ENCODE measurements at places on chromosomes 3 and 15.

- no peak overlapping the region for H3K4me3 ChIP-seq
- H3K27ac ChIP-seq: no peak overlapping the region
- DNase-seq: no peak
Observed at GRCh38 chr15:44516436-44516835, 20.5 kb upstream of the EIF3J start.

DNA sequence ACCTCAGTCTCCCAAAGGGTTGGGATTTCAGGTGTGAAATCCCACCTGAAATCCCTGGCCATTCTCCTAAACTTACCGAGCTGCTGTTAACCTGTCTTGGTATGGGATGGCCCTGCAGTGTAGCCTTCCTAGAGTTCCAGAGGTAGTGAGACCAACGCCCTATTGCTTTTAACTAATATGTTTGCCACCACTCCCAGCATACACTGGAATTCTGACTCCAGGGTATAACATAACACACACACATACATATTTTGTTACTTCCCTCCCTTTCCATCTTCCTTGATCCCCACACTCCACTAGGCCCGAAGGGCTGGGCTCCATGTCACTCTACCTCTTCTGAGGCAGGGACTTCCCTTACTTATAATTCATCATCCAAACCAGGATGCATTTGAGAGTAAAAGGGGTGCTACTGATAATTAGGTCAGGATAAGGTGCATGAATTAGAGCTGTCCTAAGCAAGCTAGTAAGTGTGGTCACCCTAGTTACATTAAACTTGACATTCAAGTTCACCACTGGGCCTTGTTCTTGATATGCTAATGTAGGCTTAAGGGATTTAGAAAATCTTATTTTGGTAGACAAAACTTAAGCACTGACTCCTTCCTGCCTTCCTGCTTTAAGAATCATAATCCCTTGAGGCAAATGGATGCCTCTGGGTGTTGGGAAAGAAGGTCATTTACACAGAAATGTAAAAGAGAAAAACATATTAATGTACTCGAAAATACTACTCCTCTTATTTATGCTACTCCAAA is 317.6 kb downstream of the MAGI1 start:
- no peaks in the 10 kb centered on the region for H3K4me1 ChIP-seq
- no peak overlapping the region for H3K27ac ChIP-seq
- DNase-seq: no peak
- H3K27me3 ChIP-seq: no peaks in the 10 kb centered on the region
- H3K36me3 ChIP-seq: no peaks in the 10 kb centered on the region

GRCh38 chr15:50996641-50997040 is 88.2 kb downstream of the AP4E1 start:
- H3K4me1 ChIP-seq: no peaks in the 10 kb centered on the region
- H3K4me3 ChIP-seq: no peak overlapping the region
- H3K36me3 ChIP-seq: no peaks in the 10 kb centered on the region
- no peaks in the 10 kb centered on the region for H3K27me3 ChIP-seq

DNA sequence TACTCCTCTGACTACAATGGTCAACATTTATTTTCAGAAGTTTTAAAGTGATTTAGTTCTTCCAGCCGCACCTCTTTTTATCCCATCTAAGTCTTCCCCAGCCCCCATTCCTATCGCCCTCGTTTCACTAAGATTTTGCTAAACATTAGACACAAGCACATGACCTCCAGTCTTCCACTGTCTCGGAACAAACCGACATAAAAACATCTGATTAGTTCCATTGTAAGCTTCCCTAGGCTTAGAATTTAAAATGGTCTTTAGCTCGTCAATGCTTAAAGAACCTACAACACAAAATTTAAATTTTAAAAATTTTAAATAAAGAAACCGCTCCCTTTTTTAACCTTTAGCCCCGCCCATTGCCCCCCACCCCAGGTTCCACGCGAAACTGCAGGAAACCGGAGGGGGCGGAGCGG is 284 bp upstream of the TSC22D2 start:
- no peaks in the 10 kb centered on the region for H3K27me3 ChIP-seq
- H3K27ac ChIP-seq: peak overlapping the region; percentile 91
- H3K4me1 ChIP-seq: peaks cover 21% of the 10 kb centered on the region

DNA sequence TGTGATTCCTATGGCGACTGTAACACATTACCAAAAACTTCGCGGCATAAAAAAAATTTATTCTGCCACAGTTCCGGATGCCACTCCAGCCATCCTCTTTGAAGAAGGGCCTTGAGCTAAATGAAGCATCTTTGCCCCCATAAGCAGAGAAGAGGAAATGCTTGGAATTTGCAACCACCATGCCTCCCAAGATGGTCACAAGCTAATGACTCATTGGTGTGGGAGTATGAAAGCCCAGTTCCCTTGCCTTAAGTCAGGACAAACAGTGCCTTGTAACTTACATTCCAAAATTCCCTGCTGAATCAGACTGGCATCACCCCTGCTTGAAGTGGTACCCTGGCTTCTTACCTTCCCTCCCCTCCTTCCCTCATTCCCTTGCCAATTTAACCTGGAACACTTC is 1077.4 kb downstream of the EPHA3 start:
- no peaks in the 10 kb centered on the region for H3K4me1 ChIP-seq
- H3K27ac ChIP-seq: no peak overlapping the region
- DNase-seq: no peak

GRCh38 chr3:157075693-157076420 is 84.1 kb downstream of the CCNL1 start:
- no peaks in the 10 kb centered on the region for H3K27me3 ChIP-seq
- H3K4me1 ChIP-seq: no peaks in the 10 kb centered on the region
- H3K27ac ChIP-seq: no peak overlapping the region
- no peak overlapping the region for H3K4me3 ChIP-seq
- no peaks in the 10 kb centered on the region for H3K36me3 ChIP-seq
- no peak for DNase-seq

GRCh38 chr3:12440927-12441714 is 43.2 kb upstream of the TSEN2 start:
- no peak for DNase-seq
- no peaks in the 10 kb centered on the region for H3K4me1 ChIP-seq
- no peak overlapping the region for H3K27ac ChIP-seq
- no peak overlapping the region for H3K4me3 ChIP-seq
- H3K36me3 ChIP-seq: no peaks in the 10 kb centered on the region

DNA sequence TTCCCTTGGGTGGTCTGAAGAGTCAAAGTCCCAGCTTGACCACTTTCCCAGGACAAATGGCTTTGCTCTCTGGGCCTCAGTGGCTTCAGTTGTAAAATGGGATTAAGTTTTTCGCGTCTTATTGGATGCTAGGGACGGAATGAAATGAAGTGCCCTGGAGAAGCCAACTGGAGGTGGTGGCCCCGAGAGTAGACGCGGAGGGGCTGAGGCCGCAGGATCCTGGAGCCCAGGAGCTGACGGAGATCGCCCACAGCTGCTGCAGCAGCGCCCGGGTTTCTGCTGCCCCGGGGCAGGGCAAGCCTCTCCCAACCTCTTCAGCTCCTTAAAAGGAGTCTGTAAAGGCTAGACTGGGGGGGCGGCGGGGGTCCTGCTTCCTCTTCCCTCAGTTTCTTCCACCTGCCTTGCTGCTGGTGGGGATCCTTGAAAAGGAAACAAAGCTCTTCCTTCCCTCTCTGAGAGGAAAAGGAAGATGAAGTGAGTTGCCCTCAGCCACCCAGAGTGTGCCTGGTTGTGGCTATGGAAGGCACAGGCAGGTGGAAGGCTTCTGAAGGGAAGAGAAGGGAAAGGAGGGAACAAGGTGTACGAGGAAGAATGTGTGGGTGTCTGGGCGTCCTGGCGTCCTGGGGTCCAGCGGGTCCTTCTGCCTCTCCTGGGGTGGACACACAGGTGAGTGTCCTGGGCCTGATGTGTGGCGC is 967 bp upstream of the BNC1 start:
- peaks cover 8% of the 10 kb centered on the region for H3K27me3 ChIP-seq
- H3K4me3 ChIP-seq: no peak overlapping the region
- H3K4me1 ChIP-seq: no peaks in the 10 kb centered on the region
- no peak overlapping the region for H3K27ac ChIP-seq
- DNase-seq: no peak
- H3K36me3 ChIP-seq: no peaks in the 10 kb centered on the region

GRCh38 chr15:61106044-61106834 is 122.9 kb downstream of the RORA start:
- no peak for DNase-seq
- H3K36me3 ChIP-seq: no peaks in the 10 kb centered on the region
- H3K27me3 ChIP-seq: no peaks in the 10 kb centered on the region
- no peak overlapping the region for H3K4me3 ChIP-seq

GRCh38 chr3:53162672-53163443 is 1.8 kb downstream of the PRKCD start:
- H3K27me3 ChIP-seq: no peaks in the 10 kb centered on the region
- H3K27ac ChIP-seq: peak overlapping the region; percentile 43
- no peaks in the 10 kb centered on the region for H3K36me3 ChIP-seq
- peak overlapping the region; percentile 74 for H3K4me3 ChIP-seq
- H3K4me1 ChIP-seq: peaks cover 25% of the 10 kb centered on the region

GRCh38 chr15:70907784-70908471 is 15.3 kb downstream of the LRRC49 start:
- no peak for DNase-seq
- no peak overlapping the region for H3K27ac ChIP-seq
- no peaks in the 10 kb centered on the region for H3K27me3 ChIP-seq

DNA sequence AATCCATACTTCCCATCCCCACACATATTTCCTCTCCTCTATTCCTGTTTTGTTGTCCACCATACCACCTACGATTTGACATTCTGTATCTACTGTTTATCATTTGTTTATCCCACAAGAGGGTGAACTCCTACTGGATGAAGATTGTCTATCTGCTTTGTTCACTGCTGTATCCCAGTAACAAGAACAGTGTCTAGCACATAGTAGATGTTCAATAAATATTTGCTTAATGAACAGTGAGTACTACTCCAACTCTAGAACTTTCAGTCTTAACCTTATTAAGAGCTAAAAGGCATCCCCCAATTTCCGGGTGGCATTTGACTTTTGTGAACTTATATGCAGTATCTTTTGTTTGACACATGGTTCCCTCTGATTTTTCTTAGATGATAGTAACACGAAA is 1.3 kb downstream of the PYGO1 start:
- peaks cover 29% of the 10 kb centered on the region for H3K27me3 ChIP-seq
- no peak overlapping the region for H3K27ac ChIP-seq

DNA sequence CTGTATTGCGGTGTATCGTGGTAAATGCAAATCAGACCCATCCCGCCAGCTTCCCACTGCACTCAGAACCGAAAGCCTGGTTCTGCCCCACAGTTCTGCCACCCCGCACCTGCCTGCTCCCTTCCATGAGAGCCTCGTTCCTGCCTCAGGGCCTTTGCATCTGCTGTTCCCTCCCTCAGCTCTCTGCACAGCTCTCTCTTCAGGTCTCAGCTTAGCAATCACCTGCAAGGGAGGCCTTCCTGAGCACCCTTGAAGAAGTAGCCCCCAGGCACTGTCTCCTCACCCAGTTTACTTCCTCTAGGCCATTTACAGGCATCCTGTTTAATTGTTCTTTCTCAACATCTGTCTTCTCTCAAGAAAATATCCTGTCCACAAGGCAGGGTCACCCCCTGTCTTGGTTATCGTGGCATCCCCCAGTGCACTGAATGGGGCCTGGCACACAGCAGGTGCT is 13.3 kb upstream of the IQSEC1 start:
- H3K4me1 ChIP-seq: no peaks in the 10 kb centered on the region
- no peaks in the 10 kb centered on the region for H3K36me3 ChIP-seq
- no peak overlapping the region for H3K27ac ChIP-seq

- H3K4me1 ChIP-seq: no peaks in the 10 kb centered on the region
- no peak overlapping the region for H3K27ac ChIP-seq
- H3K4me3 ChIP-seq: no peak overlapping the region
- no peaks in the 10 kb centered on the region for H3K36me3 ChIP-seq
Observed at GRCh38 chr15:46646490-46646889, 1011.7 kb downstream of the SQOR start.

- H3K36me3 ChIP-seq: no peaks in the 10 kb centered on the region
- DNase-seq: peak; percentile 84
- peaks cover 30% of the 10 kb centered on the region for H3K4me1 ChIP-seq
- peak overlapping the region; percentile 94 for H3K27ac ChIP-seq
- H3K27me3 ChIP-seq: peaks cover 5% of the 10 kb centered on the region
Observed at GRCh38 chr3:138186803-138187295, 252 bp upstream of the ARMC8 start.

DNA sequence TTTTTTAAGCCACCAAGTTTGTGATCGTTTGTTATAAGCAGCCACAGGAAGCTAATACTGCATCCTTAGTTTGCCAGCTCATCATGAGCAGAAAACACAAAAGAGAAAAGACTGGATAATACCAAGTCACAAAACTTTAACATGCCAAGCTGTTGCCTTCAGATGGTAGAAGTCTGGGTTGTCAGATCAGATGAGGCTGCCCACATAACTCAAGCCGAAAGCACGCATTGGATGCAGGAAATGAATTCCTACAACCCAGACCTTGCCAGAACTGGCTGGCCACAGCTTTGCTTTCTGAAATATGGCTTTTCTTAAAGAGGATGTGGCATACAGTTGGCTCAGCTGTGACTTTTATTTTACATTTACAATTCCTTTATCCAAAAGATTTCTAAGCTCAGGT is 118.3 kb upstream of the NEO1 start:
- no peak overlapping the region for H3K4me3 ChIP-seq
- H3K4me1 ChIP-seq: no peaks in the 10 kb centered on the region
- no peak for DNase-seq
- H3K27me3 ChIP-seq: no peaks in the 10 kb centered on the region

- H3K27ac ChIP-seq: no peak overlapping the region
- peaks cover 10% of the 10 kb centered on the region for H3K36me3 ChIP-seq
- H3K27me3 ChIP-seq: no peaks in the 10 kb centered on the region
- H3K4me1 ChIP-seq: no peaks in the 10 kb centered on the region
- DNase-seq: no peak
Observed at GRCh38 chr3:49967291-49967690, 27.3 kb downstream of the RBM6 start.

GRCh38 chr3:6601374-6601773 is 259.5 kb upstream of the GRM7 start:
- no peaks in the 10 kb centered on the region for H3K36me3 ChIP-seq
- no peak for DNase-seq
- no peak overlapping the region for H3K27ac ChIP-seq
- H3K27me3 ChIP-seq: no peaks in the 10 kb centered on the region

- H3K36me3 ChIP-seq: no peaks in the 10 kb centered on the region
- no peak overlapping the region for H3K4me3 ChIP-seq
- no peak for DNase-seq
- H3K27ac ChIP-seq: no peak overlapping the region
Observed at GRCh38 chr3:124041553-124041952, 49.6 kb upstream of the ROPN1 start.

DNA sequence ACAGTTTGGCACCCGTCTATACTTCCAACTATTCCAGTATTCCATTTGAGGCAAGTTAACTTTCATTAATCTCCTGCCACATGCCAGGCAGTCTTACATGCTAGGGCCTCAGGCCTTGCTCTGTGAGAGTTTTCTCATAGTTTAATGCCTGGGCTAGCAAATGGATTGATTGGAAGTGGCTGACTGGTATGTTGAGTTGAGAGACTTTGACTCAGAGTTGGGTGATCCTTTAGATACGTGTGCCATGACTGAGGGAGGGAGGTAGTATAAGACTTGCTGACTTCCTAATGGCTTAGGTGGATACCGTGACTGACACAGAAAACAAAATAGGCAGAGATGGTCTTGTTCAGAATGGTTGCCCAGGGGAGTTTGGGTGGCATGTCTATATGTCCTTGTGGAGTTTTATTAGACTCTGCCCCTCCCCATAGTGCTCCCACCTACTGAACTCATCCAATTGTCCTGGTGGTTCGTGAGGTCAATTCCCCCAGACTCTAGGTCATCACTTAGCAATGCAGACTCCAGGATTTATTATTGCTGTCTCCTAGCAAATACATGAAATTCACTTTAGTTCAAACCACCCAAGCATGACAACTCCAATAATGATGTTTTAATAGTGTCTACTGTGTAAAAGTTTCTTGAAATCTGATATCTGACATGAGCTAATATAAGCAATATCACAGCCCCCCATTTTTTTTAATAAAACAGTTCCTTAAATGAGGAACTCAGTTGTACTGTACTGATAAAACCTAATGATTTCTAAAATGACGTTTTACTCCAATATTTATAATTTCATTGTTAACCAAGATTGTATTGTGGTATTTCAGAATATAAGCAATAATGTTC is 413.9 kb upstream of the MDFIC2 start:
- no peaks in the 10 kb centered on the region for H3K27me3 ChIP-seq
- H3K36me3 ChIP-seq: no peaks in the 10 kb centered on the region
